ENCODE measurements at places on chromosomes 16 and 17.

DNA sequence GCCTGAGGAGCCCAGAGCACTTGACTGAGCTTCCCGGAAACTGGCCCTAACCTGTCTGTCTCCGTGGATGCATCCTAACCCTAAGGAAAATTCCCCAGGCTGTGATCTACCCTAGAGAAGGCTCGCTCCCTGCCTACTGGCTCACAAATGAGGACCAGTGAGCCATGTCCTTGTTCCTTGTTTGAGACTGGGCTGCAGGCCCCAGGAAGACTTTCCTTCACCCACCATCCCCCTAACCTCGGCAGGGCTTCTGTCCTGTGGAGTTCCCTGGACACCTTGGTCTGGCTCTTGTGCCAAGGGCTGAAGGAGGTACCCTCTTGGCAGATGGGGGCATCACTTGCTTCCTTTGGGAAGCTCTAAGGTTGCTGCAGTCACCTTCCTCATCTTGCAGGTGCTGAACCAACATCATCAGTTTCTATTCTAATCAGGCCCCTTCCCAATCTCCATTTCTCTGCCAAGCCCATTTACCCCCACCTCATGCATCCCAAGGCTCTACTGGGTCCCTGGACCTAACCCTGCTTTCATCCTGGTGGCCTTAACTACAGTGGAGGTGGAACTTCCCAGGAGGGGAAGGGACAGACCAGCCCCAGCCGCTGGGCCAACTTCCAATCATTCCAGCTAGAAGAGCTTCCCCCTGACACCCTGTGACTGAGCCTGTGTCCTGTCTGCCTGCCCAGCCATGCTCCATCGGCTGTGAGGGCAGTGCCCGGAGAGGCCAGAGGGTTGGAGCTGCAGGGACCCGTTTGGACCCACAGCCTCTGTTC is 12.4 kb downstream of the RNF40 start:
- DNase-seq, result no peak

GRCh38 chr16:13628156-13628555 is 291.8 kb upstream of the ERCC4 start:
- no peak for DNase-seq

DNA sequence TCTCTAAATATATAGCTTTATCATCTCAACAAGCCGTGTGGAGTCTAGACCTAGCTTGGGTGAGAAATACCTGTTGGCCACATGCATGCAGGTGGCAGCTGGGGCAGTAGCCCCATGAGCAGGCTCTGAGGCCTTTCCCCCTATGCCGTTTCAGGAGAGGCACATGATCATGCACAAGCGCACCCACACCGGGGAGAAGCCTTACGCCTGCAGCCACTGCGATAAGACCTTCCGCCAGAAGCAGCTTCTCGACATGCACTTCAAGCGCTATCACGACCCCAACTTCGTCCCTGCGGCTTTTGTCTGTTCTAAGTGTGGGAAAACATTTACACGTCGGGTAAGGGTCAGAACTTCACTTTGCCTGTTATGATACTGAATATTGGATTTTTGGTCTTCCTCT is 16.7 kb upstream of the CARMIL2 start:
- DNase-seq, result no peak

- no peak for DNase-seq
Observed at GRCh38 chr16:23107117-23107516, 42.1 kb downstream of the USP31 start.

DNA sequence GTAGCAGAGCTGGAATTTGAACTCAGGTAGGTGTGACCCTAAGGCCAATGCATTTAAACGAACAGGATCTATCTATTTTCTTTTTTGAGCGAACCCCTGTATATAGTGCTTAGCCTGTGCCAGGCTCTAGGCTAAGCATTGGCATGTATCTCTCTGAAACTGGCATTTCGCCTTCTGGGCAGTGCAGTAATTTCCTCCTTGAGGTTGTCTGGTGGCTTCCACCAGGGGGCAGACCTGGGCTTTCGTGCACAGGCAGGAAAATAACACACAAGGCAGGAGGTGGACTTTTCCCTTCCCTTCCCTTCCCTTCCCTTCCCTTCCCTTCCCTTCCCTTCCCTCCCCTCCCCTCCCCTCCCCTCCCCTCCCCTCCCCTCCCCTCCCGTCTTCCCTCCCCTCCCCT is 34.4 kb upstream of the PRKCB start:
- peak; percentile 33 for DNase-seq
